ENCODE measurements at places on chromosomes 7 and 10. TPM values are rescaled to one million over a fixed set of nuclear protein-coding genes. Genes with fewer than 3 reads are reported as not detected.

The MYH16 gene
- total RNA-seq, result not detected

The DNAJC30 gene
- total RNA-seq, result 8.4 TPM

The FAM25G gene
- not detected for total RNA-seq

The MYPN gene
- total RNA-seq, result not detected

The LDB1 gene
- total RNA-seq, result 48.0 TPM

The MMD2 gene
- total RNA-seq, result not detected

The CPN1 gene
- total RNA-seq, result not detected

The OR6B1 gene
- total RNA-seq, result not detected

The CFAP69 gene
- total RNA-seq, result 20.3 TPM

The CCDC6 gene
- 25.5 TPM for total RNA-seq

The UPK3B gene
- total RNA-seq, result 2.1 TPM

The PIP gene
- not detected for total RNA-seq

- DNase-seq, result no peak
Observed at GRCh38 chr7:103929901-103930311, 59.6 kb downstream of the RELN start.

- no peak for DNase-seq
Observed at GRCh38 chr10:102982296-102982695, 64.2 kb downstream of the CNNM2 start.

GRCh38 chr7:129228633-129229032, 3.8 kb downstream of the AHCYL2 start:
- no peak for DNase-seq

- DNase-seq, result no peak
Observed at GRCh38 chr7:91630581-91631380, 249.7 kb downstream of the MTERF1 start.

GRCh38 chr10:127254276-127254675, 57.9 kb upstream of the INSYN2A start:
- no peak for DNase-seq

DNA sequence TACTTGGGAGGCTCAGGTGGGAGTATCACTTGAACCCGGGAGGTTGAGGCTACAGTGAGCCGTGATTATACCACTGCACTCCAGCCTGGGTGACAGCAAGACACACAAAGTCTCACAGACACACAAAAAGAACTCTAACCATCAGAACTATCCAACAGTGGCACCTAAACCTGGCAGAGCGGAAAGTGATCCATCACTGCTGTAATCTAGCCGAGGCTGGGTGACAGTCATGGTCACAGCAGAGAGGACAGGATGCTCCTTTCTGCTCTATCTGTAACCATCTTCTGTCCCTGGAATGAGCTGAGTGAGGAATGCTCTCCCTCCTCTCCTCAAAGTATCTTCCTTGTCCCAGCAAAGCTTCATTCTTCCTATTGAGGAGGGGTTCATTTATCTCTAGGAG, 656.6 kb downstream of the LRMDA start:
- DNase-seq, result no peak

DNA sequence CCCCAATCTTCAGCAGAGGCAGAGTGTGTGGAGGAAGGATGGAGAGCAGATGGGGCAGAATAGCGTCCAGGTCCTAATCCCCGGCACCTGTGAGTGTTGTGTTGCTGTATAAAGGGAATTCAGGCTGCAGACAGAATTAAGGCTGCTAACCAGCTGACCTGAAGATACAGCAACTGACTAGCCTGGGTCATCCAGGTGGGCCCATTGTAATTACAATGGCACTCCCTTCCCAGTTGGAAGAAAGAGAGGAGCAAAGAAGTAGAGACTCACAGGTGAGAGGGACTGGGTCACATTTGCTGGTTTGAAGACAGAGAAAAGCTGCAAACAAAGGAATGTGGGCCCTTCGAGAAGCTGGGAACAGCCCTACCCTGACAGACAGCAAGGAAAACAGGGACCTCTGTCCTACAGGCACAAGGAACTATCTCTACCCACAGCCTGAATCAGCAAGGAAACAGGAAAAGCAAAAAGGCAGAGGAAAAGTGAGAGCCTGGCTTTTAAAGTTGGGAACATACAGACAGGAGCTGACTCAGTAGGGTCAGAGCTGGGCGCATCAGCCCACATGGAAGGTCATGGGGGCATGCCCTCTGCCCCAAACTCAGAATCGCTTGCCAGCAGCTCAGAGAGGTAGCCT, 11.6 kb upstream of the TMEM72 start:
- DNase-seq, result no peak

- DNase-seq, result no peak
Observed at GRCh38 chr7:14507617-14508016, 394.9 kb downstream of the DGKB start.

DNA sequence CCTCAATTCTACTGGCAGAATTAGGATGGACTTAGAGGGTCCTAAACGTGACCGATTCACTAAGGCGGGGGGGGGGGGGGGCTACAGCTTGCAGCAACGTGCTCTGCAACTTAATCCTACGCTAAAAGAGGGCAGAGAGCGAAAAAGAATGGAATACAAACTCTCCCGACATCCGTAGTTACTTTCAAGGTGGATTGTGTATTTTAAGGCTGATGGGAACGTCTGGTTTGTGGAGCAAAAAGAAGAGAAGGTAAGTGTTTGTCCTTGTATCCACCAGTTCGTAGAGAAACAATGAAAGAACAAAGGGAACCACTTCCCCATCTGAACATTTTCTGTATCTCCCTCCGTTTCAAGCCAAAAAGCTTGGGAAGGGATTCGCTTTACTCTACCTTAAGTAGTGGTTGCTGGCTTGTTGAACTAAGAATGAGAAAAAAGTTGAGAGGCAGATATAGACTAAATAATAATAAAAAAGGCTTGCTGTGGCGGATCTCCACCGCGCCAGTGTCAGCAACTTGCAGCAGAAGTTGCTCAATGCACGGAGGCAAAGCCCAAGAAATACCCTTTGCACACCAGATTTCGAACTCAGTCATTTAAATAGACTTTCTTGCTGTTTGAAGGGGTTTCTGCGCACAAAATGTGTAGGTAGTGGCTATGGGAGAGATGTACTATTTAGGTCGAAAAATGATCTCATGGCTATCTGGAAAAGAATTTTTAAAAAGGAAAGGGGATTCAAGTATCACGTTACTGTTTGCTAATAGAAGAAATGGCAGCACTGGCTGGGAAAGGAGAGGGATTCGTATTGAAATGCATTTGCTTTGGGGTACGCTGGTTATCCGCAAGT, 736 bp downstream of the SKIDA1 start:
- DNase-seq, result no peak

- DNase-seq, result no peak
Observed at GRCh38 chr7:48004638-48005037, 24.3 kb downstream of the SUN3 start.

DNA sequence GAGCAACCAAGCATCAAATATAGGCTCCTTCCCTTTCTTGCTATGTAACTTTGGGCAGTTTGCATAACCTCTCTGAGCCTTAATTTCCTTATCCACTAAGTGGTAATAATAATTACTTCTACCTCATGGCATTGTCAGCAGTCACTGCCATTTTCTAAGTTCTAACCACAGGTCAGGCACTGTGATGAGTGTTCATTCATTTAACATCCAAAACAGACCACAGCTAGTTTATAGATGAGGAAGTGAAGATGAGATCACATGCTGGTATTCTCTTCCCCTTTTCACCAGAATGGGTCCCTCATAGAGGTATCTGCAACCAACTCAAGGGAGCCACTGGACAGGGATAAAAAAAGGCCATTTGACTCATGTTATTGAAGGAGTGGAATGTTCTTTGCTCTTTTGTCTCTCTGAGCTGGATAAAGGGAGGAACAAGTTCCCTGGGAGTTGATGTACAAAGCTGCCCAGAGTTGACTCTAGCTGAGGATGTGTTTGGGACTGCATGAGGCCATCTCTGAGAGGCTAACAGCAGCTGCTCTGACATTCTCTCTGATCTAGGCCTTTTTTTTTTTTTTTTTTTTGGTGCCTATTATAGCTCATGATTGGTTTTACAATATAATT, 65.0 kb downstream of the DNAJC12 start:
- DNase-seq, result no peak

DNA sequence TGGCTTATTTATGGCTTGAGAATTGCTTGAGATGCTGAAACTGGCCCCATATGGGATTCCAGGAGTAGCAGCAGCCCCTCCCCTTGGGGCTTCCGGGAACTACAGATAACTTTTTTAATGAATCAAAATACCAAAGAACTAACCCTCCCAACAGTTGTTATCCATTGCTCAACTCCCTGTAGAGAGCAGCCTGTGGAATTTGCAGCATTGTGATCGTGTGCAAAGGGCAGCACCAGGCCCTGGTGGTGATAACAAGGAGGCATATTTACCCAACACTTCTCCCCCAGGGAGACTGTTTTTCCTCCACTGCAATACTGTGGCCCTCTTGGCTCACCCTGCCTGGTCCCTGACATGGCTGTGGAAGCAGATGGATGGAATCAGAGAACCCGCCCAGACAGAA, 196.2 kb downstream of the PLXNA4 start:
- peak; percentile 40 for DNase-seq

- no peak for DNase-seq
Observed at GRCh38 chr7:50921114-50921813, 138.6 kb upstream of the GRB10 start.

GRCh38 chr7:114533131-114533530, 118.5 kb downstream of the FOXP2 start:
- DNase-seq, result no peak

DNA sequence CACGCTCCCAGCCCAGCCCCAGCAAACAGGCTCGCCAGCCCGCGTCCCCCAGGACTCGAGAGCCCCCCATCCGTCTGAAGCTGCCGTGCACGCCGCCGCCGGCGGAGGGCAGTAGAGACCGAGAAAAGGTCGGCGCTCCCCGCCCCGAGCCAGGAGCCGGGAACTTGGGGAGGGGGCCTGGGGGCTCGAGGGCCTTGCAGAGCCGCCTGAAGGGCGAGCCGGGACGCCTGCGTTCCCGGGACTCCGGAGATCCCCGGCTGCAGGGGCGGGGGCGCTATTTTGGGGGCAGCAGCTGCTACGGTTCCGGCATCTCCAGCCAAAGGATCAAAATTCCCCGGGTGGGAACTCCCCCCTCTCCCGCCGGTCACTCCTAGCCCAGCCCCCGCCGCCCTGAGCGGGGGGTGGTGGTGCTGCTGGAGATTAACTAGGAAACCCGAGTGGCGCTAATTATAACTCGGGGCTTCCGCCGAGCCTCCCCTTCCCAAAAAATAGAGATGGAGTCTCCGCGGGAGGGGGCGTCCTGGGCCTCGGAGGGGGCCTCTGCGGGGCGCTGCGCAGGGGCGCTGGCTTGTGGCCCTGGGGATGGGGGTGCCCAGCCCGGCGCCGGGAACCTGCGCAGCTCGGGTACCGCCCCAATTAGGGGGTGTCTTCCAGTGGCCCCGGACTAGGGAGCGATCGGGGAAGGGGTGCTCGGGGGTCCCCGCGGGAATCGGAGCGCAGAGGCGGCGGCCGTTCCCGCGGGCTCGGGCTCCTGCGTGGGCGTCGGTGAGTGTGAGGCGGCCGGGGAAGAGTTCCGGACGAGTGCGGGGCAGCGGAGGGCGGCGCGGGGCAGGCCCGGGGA, 608 bp downstream of the ACHE start:
- DNase-seq, result no peak

DNA sequence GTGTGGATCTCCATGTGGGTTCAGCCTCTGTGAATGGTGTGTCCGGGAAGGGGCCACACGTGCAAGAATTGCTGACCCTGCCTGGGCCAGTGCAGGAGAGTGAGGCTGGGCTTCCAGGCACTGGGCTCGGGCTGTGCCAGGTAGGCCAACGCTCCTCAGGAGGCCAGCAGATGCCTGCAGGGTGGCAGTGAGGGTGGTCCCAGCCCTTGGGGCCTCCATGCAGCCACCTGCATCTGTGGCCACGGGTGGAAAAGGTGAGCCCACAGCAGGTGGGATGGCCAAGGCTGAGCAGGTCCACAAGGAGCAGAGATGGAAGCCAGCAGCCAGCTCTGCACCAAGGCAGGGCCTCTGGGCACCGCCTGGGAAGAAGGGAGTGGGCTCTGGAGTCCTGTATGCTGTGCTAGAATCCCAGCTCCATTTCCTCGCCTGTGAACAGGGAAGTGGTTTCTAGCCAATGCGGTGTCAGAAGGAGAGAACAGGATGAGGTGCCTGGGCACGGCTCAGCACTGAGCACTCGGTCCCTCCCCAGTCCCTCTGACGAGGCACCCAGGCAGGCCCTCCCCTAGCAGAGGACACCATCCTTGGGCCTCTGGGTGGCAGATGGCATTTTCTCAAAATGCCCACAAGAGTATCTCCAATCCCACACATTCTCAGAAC, 31.1 kb upstream of the RET start:
- DNase-seq, result no peak

DNA sequence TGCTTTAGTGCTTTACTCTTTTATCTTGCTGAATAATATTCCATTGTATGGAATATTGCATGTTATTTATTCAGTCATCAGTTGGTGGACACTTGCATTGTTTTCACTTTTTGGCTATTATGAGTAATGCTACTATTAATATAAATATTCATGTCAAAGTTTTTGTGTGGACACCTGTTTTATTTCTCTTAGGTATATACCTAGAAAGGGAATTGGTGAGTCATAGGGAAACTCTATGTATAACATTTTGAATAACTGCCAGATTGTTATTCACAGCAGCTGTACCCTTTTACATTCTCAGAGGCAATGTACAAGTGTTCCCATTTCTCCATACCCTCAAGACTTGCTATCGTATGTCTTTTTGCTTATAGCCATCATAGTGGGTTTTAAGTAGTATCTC, 268.7 kb downstream of the SEMA3A start:
- no peak for DNase-seq

DNA sequence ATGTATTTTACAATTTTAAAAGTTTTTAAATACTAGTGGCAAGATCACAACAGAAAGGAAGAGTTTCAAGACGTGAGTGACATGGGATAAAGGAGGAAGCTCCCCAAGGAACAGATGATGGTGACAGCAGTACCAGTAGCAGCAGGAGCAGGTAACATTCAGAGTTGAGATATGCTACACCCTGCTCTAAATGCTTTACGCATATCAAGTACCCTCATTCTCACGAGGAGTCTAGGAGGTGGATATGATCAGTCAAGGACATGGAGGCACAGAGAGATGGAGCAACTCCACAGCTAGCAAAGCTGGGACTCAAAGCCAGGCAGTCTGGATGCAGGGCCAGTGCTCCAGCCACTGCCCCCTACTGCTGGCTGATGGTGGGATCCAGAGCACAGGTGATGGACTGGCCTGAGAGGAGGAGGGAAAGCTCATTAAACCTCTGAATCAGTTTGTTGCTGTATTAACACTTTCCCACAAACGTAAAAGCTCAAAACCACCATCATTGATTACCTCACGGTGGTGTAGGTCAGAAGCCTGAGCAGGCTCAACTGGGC, 17.5 kb downstream of the RP9 start:
- no peak for DNase-seq

- DNase-seq, result no peak
Observed at GRCh38 chr7:148261523-148261922, 329.0 kb upstream of the C7orf33 start.

- no peak for DNase-seq
Observed at GRCh38 chr7:66535414-66536329, 93.0 kb upstream of the KCTD7 start.

DNA sequence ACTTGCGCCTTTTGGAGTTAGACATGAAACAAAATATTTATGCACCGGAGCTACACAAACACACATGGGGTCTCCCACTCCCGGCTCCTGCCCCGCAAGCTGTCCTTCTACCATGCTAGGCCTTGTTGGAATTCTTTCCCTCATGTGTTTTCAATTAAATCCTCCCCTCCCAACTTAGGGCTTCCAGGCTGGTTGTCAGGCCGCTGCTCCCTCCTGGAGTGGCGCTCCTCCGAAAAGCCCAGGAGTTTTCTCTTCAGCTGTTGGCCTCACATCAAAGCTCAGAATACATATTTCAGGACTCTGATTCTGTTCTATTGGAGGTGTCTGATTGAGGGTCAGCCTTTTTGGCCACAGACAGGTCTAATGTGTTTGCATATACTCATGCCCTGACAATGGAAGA, 113.3 kb downstream of the FANK1 start:
- no peak for DNase-seq

GRCh38 chr7:68247126-68247525, 1250.5 kb downstream of the TYW1 start:
- no peak for DNase-seq
